ENCODE measurements at places on chromosomes 11 and 22.

DNA sequence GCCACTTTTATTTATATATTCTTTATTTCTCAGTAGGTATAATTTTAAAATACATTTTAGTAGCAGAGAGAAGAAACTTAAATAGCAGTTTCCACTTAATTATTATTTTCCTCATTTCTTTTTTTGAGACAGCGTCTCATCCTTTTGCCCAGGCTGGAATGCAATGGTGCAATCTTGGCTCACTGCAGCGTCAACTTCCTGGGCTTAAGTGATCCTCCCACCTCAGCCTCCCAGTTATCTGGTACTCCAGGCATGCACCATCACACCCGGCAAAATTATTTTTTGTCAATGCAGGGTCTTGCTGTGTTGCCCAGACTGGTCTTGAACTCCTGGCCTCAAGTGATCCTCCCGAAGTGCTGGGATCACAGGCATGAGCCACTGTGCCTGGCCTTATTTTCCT, 38.3 kb downstream of the ATG13 start:
- DNase-seq, result no peak

DNA sequence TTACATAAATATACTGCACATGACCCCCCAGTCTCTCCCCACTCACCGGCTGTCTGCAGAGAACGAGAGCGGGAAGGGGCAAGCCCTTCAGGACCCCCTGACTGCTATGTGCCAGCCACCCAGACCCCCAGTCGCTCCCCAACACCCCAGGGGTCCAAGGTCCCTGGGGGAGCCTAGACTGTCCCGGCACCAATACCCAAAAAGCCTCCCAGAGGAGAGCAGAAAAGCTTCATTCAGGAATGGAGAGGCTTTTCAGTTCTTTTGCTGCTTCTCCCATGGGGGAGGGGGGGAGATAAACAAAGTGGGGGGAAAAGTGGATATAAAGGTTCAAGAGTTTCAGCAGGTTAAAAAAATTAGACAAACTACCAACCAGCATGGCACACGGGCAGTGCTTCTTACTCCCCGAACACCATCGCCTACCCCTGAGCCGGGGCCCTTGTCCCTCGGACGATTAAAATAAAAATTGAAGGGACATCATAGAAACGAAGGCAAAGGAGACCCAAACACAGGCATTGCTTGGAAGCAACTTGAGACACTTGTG, 1.3 kb downstream of the CSNK1E start:
- DNase-seq, result no peak

GRCh38 chr22:45204241-45204640, 36.5 kb downstream of the KIAA0930 start:
- no peak for DNase-seq

DNA sequence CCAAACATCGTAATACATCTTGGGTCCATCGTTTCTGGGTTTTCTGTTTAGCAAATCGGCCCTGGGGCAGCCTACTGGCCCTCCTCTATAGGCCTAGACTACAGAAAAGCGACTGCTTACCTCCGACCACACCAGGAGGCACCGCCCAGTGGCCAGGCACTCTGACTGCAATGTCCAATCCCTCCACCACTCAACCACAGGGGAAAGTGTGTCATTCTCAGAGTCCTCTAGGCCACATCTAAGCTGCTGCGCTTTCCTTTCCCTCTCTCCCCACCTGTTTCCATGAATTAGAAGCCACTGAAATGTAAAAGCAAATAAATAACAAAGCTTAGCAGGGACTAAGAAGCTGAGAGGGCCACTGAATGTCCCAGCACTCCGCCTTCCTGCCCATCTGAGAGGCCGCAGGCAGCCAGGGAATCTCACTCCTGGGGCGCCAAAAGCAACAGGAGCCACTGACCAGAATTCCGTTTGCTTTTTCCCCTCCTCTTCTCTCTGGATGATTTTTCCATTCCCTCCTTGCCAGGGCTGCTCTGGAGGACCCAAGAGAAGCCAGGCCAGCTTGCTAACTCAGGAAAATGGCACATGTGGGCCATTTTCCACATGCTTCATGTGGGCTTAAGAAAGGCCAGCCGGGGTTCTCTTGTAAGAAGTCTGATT, 50.1 kb upstream of the FLI1 start:
- DNase-seq, result no peak

DNA sequence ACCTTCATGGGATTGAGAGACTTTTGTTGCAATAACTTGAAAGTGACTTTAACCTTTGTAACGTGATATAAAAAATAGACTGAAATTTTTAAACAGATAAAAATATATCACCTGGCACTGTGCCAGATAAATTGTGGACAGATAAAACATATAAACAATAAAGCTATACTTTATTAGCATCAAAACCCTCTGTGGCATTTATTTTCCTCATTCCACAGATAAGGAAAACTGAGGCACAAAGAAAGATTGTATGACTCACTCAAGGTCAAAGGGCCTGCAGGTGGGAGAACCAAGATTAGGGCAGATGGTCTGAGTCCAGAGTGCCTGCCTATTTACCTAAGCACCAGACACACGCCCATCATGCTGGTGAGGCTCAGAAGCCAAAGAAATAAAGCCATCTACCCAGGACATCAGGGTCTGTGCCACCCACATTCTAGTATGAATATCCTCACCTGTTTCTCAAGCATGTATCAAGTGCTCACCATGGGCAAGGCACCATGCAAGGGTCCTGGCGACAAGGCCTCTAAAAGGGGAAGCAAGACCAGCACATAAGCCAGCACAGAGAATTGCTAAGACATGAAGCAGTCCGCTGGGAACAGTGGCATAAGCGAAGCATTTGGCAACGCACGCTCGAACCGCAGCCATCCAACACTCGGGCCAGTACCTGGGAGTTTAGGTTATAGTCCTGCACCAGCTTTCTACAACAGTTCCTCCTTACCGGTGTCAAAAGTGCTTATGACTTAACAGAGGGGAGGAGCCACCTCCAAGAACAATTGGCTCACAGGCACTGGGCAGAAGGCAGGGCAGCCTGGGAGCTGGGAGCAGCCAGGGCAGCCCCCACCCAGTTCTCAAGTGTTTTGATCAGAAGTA, 17.6 kb downstream of the MYH9 start:
- DNase-seq, result no peak

DNA sequence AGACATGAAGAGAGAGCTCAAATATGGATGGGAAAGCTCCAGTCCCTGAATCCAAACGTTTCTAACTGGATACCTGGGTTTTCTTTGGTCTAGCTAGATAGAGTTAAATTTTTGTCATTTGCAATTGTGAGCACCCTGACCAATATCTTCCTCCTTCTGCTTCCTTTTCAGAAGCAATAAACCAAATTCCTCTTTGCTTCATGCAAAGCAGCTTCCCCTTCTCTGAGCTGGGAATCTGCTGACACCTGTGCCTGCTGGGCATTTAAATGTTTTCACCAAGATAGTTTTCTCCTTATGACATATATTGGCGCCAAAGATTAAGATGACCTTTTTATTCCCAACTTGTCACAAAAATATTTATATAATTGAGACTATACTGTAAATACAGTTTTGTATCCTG, 27.9 kb upstream of the PAK1 start:
- DNase-seq, result no peak

Data from GM12892 (cell line).